ENCODE measurements at places on chromosomes 16 and 17.

GRCh38 chr16:85421338-85422195 lies 191.6 kb upstream of the GSE1 start:
- DNase-seq: no peak

DNA sequence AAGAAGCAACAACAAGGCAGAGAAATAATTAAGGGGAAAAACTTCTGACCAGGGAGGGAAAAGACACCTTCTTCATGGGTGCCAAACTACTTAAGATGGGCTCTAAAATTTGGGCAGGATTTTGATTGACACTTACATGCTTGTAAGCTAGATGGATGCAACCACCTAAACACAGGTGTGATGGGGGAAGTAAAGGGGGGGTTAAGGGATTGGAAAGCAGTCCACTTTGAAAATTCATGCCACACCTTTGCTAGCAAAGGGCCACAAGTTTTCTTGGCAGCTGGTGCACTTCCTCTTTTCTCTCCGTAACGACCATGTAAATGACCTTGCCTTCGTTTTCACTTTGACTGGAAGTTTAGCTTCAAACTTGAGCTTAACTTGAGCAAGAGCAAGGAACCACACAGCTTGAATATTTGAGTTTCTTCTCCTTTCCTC lies 14.3 kb upstream of the PRKAR1A start:
- no peak for DNase-seq

DNA sequence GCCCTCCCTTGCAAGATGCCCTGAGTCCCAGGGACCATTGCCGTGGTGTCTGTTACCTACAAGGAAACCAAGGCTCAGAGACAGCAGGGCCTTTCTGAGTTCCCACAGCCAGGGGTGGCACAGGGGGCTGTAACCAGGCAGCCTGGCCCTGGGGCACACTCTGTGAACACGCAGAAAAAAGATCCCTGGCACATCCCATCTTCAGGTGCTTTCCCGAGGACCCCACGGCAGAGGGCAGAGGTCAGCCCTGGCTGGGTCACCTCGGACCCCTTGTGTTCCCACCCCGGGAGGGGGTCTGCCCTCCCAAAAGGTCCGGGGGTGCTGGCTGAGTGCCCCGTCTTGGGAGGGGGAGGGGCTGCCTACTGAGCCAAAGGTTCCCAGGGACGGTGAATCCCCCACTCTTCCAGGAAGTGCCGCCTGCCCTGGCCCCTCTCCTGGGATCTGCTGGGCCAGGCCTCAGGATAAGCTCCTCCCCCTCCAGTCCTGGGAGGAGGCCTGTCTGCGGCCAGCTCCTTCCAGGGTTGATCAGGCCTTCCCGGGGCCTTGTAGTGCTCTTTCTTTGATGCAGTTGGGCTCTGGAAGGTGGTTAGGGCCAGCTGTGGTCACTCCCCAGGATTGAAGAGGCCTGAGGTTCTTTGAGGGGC lies 8.1 kb downstream of the GLIS2 start:
- no peak for DNase-seq

- DNase-seq: no peak
These were observed 120.7 kb upstream of the CDH8 start for GRCh38 chr16:62156971-62157370.

- no peak for DNase-seq
These were observed 123.1 kb downstream of the XYLT1 start for GRCh38 chr16:17347624-17348023.

GRCh38 chr16:13594823-13595222 lies 325.1 kb upstream of the ERCC4 start:
- DNase-seq: no peak

GRCh38 chr17:65278050-65278819 lies 141.1 kb downstream of the RGS9 start:
- peak; percentile 18 for DNase-seq
